ENCODE measurements at places on chromosomes 2 and 18. TPM values are rescaled to one million over a fixed set of nuclear protein-coding genes. Genes with fewer than 3 reads are reported as not detected.

DNA sequence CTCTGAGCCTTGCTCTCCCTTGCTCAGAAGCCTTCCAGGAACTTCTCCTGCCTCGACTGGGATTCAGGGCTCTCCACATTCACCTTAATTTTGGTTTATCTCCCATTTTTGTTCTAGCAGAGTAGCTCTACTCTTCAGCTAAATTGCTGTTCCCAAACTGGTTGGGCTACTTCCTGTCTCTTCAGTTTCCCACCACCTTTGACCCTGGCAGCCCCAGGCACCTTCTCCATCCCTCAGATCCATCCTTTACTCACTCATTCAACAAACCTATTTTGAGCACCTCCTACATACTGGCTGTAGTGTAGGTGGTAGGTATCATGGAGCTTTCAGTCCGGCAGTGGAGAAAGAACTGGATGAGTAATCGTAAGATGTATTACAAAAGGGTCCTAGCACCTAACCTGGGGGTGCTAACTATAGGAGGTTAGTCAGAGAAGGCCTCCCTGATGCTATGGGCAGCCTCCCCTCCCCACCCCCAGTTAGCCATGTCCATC, 26.3 kb downstream of the MERTK start:
- no peaks in the 10 kb centered on the region for H3K36me3 ChIP-seq
- no peak for DNase-seq
- H3K27ac ChIP-seq = no peak overlapping the region
- H3K27me3 ChIP-seq = no peaks in the 10 kb centered on the region
- no peaks in the 10 kb centered on the region for H3K4me1 ChIP-seq

- no peak overlapping the region for H3K27ac ChIP-seq
- no peaks in the 10 kb centered on the region for H3K27me3 ChIP-seq
- H3K36me3 ChIP-seq = no peaks in the 10 kb centered on the region
- no peak overlapping the region for H3K4me3 ChIP-seq
These were observed 147.7 kb upstream of the NOSTRIN start for GRCh38 chr2:168654705-168655104.

DNA sequence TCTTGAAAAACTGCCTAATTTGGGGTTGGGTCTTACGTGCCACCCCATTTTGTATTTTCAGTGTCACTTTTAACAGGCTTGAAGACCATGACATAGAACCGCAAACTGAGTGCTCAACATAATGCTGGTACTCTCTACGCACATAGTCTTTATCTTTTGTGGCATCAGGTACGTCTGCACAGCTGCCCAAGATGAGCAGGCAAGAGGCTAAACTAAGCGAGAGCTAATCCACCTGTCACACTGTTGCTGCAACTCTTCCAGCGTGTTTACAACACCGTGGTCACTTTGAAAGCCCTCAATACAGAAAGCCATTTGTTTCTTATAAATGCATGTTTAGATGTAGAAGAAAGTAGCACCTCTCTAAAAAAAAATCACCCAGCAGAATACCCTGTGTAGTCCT, 270.0 kb upstream of the TCF4 start:
- no peak overlapping the region for H3K4me3 ChIP-seq
- no peak for DNase-seq
- no peaks in the 10 kb centered on the region for H3K27me3 ChIP-seq
- H3K4me1 ChIP-seq = no peaks in the 10 kb centered on the region
- no peaks in the 10 kb centered on the region for H3K36me3 ChIP-seq

STON1 gene
- total RNA-seq = 1.4 TPM

PELI1 gene
- total RNA-seq = 25.5 TPM

LOXHD1 gene
- not detected for total RNA-seq

- H3K4me1 ChIP-seq = no peaks in the 10 kb centered on the region
- H3K4me3 ChIP-seq = no peak overlapping the region
- no peak overlapping the region for H3K27ac ChIP-seq
- no peaks in the 10 kb centered on the region for H3K36me3 ChIP-seq
These were observed 76.2 kb downstream of the MOGAT1 start for GRCh38 chr2:222747526-222748160.

- DNase-seq = no peak
- no peaks in the 10 kb centered on the region for H3K27me3 ChIP-seq
- peaks cover 12% of the 10 kb centered on the region for H3K4me1 ChIP-seq
- H3K36me3 ChIP-seq = no peaks in the 10 kb centered on the region
- no peak overlapping the region for H3K4me3 ChIP-seq
These were observed 24.3 kb upstream of the STPG4 start for GRCh38 chr2:47179388-47179787.

DNA sequence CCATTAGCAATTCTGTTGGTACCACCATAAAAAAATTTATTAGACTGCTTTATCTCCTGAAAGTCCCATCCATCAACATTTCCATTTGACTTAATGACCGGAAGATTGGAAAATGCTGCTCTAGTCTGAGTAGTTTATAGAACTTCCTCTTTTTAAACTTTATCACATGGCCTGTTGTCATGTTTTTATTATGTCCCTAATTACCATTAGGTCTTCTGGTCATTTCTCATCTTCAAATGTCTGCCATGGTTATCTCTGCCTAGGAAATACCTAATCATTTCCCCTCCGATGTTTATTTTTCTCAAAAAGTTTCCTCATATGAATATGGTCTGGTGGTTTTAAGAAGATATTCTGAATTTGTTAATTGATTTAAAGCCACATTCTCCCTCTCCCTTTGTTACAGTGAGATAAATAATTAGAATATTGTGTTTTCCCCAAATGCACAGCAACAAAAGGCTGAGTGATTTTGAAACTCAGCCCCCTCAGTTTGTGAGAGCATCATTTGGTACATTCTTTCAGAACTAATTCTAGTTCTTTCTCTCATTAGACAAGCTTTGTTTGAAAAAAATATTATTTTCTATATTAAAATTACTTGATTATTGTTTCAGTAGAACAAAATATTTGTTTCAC, 317.1 kb upstream of the ST6GAL2 start:
- no peaks in the 10 kb centered on the region for H3K27me3 ChIP-seq
- H3K27ac ChIP-seq = no peak overlapping the region
- H3K4me1 ChIP-seq = no peaks in the 10 kb centered on the region
- no peak overlapping the region for H3K4me3 ChIP-seq
- H3K36me3 ChIP-seq = no peaks in the 10 kb centered on the region
- DNase-seq = no peak

- H3K4me1 ChIP-seq = no peaks in the 10 kb centered on the region
- H3K27me3 ChIP-seq = no peaks in the 10 kb centered on the region
- H3K4me3 ChIP-seq = no peak within 1 kb of the TSS
- no peak for DNase-seq
- H3K27ac ChIP-seq = no peak within 1 kb of the TSS
- no peaks in the 10 kb centered on the region for H3K36me3 ChIP-seq
These were observed at the start of gene TNS1 for GRCh38 chr2:218002845-218003180. TSS of gene TNS1 (minus strand) at chr2:218002995. CDS start at chr2:218002872, 123 bp downstream.

CLIP4 gene
- 20.5 TPM for total RNA-seq

TMEM37 gene
- not detected for total RNA-seq

DNA sequence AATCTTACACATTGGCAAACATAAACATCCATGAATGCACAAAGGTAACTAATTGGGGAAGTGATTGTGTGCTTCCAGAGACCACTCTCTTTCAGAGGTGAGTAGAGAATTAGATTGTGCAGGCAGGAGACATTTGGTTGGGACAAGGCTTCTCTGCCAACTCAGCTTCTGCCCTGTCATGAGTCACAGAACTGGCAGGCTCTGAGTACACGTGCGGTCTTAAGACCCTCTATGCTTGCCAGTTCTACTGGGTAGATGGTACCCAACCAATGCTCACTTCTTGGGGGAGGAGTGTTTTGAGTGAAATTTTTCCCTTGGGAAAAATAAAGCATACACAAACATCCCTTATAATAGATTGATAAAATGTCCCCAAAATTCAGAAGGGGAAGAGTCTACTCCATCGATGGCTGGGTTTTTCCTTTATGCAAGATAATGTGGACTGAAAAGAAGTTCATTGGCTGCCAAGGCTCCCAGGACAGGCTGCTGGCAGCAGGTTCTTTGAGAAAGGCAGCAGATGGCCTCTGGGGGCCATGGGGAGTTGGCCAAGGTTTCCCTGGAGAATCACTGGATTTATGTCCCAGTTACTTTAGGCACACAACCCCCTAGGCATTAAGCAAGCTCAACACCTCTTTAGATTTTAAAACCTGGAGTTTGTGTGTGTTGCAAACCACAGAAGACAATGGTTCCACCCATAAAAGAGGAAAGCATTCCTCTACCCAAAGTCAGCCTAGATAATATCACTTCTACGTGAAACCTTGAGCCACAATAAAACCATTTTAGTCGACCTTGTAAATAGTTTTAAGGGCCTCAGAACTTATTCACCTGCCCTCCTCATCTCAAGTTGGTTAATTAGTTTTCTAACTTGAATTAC, 417.0 kb downstream of the TXNL1 start:
- no peaks in the 10 kb centered on the region for H3K36me3 ChIP-seq
- no peaks in the 10 kb centered on the region for H3K4me1 ChIP-seq
- H3K27ac ChIP-seq = no peak overlapping the region
- no peaks in the 10 kb centered on the region for H3K27me3 ChIP-seq
- no peak overlapping the region for H3K4me3 ChIP-seq
- no peak for DNase-seq

PNO1 gene
- total RNA-seq = 42.0 TPM
